NCI-H1436 (cell line): ENCODE measurements at places on chromosomes 2 and 18.

DNA sequence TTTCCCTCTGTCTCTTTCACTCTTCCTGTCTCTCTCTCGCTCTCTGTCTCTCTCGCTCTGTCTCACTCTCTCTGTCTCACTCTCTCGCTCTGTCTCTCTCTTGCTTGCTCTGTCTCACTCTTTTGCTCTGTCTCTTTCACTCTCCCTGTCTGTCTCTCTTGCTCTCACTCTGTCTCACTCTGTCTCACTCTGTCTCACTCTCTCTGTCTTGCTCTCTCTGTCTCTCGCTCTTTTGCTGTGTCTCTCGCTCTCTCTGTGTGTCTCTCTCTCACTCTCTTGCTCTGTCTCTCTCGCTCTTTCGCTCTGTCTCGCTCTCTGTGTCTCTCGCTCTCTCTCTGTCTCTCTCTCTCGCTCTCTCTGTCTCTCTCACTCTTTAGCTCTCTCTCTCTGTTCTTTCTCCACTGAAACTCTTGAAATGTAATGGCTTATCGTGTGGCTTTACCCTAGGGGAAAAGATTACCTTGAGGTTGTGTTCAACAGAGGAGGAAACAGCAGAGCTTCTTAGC is 22.9 kb downstream of the INPP1 start:
- DNase-seq = no peak

DNA sequence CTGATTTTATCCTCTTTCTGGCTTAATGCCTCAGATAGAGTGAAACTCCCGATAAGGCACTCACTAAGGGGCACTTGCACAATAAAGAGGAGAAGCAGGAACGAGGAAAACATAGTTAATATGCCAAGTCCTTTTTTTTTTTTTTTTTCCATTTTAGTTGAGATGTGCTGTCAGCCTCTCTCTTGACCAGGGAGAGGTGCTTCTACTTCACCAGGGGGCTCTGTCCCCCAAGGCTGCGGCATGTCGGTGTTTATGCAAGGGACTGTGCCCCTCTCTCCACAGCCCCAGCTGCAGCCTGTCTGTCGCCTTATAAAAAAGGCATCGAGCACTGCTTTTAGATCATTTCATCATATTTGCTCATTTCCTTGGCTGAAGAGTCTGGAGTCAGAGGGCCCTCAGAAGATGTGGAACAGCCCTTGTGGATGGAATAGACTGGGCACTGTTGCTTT is 178.1 kb downstream of the SLC8A1 start:
- no peak for DNase-seq

DNA sequence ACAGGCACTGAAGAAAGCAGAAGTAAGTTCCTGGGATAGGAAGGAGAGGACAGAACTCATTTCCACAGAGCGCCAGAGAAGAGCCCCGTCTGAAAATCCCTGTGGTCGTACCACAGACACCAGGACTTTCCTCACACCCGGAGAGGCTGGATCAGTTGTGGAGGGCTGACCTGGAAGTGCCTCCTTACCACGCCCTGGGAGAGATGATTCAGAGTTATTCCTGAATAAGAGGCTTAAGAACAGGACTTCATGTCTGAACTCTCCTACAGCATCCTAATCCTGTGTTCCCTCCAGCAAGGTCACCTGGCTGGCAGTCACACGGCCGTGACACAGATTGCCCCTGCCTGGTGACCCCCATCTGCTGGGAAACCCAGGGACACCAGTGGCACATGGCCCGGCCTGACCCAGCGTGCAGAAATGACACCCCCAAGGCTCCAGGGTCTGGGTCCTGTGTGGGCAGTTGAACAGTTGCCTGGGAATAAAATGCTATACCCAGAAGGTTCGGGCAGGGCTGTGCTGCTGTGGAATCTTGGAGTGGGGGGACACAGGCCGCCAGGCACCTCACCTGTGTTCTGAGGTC is 105.9 kb downstream of the PXDN start:
- DNase-seq = no peak

GRCh38 chr2:72378753-72379348 is 231.2 kb upstream of the CYP26B1 start:
- no peak for DNase-seq

GRCh38 chr18:5546660-5547059 is 2.9 kb upstream of the EPB41L3 start:
- DNase-seq = peak; percentile 31

DNA sequence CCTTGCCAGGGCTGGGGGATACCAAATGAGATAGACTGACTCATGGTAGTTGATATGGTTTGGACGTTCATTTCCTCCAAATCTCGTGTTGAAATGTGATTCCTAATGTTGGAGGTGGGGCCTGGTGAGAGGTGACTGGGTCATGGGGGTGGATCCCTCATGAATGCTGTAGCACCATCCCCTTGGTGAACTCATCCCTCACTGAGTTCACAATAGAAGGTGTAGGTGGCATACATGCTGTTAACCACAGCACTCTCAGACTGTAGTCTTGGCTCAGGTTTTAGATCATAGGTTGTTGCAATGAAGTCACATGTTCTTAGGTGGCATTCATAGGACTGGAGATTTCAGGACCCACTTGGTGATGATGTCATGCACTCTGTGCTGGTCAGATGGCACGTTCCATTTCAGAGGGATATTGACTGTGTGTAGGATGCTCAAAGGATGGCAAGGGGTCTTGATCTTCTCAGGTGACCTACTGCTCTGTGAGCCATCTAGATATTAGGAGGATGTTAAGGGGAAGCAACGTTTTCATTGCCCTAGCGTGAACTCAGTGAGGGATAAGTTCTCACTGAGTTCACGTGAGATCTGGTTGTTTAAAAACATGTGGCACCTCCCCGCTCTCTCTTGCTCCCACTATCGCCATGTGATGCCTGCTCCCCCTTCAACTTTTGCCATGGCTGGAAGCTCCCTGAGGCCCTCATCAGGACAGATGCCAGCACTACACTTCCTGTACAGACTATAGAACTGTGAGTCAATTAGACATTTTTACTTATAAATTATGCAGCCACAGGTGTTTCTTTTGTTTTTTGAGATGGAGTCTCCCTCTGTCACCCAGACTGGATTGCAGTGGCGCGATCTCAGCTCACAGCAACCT is 73.8 kb upstream of the ACAA2 start:
- no peak for DNase-seq

DNA sequence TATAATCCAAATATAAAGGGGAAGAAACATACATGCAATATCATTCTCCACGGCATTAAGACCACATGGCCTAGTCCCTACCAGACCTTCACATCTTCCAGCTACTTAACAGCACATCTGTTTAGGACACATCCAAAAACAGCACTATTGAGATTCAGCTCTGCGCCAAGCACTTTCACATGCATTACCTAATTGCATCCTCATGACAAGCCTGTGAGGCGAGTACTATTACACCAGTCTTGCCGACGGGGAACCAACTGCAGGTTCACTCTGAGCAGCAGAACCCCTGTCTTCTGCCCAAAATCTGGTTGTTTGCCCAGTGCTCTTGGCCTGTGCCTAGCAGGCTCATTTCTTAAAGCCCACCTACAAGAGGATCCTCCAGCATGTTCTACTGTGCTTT is 66.7 kb downstream of the AAK1 start:
- no peak for DNase-seq

- no peak for DNase-seq
Observed at GRCh38 chr18:29083545-29083944, 906.6 kb upstream of the CDH2 start.

DNA sequence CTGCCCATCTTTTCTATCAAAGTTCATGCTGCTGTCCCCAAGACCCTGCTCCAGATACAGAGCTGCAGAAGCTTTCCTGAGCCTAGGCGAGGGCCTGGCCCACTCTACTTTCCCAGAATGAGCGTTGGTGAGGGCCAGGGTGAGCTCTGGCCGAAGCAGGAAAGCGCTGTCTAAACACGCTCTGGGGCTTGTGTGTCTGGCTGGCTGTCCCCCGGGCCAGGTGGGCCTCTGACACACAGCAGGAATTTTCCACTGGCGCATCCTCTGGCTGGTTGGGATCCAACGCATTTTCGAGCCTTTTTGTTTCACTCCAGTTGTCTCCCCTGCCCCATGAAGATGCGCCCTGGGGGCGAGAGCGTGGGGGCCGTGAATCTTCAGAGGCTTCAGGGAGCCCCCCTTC is 17.8 kb upstream of the KCNK3 start:
- DNase-seq = no peak

DNA sequence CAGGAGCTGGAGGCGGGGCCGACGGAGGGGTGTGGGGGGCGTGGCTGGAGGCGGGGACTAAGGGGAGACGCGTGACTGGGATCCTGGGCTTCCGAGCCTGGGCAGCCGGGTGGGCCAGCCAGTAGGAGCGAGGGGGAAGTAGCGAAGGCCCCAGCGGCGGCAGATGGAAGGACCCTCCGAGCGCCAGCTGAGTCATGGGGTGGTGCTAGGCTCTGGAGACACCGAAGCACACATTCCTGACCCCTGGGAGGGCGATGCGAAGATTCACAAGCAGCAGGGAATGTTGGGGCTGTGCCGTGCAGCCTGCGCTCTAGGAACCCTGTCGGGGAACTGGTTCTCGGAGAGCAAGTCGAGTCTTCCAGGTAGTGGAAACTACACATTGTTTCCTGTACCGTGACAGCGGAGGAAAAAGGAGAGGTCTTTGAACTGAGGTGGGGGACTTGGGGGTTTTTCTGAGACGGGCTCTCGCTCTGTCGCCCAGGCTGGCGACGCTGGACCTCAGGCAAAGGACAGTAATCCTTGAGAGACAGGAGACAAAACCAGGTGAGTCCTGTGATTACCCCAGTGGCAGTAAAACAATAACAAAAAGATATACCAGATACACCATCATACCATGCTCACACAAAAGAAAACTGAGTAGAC is 650 bp upstream of the AFG3L2 start:
- no peak for DNase-seq

DNA sequence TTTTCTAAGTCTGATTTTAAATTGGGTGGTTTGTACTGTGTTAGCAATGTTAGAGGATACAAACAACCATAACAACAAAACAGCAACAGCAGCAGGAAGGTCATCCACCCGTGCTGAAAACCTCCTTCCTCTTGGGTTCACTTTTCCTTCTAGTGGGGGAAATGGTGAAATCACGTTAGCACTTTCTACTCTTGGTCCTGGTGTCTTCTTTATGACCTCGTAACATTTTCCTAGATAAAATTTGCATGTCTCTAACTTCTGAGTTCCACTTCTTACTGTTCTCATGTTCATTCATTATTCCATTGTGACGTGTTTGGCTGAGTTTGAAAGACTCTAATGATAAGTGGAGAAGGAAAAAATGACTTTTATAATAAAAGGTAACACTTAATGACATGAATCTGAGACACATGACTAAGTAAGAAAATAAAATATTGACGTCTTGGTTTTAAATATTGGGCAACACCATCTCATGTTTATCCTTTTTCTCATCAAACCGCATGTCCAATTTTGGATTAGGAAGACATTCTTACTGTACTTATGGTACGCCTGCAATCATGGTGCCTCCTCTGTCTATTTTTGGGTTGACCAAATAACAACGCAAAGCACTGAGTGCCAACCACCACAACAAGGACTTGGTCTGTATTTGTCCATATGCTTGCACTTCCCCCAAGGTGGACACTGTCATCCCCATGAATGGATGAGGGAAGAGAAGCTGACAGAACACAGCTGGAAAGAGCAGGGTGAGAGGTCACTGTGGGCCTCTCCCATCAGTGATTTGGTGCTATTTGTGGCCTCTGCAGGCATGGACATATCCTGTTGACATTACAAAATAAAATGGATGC is 25.7 kb upstream of the IL1R1 start:
- no peak for DNase-seq

DNA sequence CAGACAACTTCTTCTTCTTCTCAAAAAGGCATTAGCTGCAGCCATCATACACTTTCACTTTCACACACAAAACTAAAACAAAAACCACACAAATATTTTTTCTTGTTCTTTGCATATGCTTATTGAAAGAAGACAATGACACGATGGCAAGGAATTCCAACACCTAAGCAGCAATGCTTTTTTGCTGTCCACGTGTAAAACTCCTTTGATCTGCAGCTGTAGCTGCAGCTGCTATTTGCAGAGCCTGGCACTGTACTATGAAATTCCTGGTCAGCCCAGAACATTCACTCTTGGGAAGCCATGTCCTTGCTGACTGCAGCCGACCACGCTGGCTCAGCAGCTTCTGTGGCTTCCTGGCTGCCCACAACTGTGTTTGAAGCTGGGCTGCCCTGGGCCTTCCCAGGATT is 316.2 kb downstream of the CDH2 start:
- DNase-seq = no peak

DNA sequence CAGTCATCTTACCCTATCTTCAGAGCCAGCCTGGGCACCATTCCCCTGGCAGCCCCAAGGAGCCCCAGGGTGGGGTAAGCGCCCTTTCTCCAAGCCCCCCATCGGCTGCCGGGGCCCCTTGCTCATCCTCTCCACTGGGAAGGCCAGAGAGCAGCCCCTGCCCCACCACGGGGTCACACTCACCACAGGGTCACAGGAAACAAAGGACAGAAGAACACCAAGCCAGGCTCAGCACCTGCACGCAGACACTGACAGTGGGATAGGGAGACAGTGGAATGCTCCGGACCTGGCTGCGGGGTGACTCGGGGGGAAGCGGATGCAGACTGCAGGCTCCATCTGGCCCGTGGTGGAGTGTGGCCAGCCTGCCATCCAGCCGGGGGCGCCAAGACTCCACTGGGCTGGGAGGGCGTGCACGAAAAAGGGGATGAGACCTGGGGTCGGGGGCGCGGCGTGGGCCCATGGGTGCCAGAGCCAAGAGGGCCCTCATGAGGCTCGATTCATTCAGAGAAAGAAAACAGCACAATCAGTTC is 21.1 kb downstream of the HDAC4 start:
- no peak for DNase-seq

DNA sequence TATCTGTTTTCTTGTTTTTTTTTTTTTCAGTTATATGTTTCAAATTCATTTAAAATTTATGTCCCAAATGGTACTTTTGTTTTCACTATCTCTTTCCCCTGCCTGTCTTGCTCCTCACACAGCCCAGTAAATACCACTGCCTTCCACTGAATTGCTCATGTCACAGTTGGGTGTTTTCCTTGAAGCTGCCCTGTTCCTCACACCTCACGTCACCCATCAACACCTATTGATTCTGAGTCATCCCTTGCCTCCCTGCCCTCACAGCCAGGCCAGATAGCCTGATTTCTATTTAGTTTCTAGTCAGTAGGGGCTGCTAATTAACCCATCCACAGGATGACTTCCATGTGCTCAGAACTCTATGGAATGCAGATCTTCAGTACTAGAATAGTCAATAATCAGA is 25.3 kb downstream of the FSHR start:
- DNase-seq = no peak

- no peak for DNase-seq
Observed at GRCh38 chr2:236988216-236988615, 97.5 kb upstream of the COPS8 start.

DNA sequence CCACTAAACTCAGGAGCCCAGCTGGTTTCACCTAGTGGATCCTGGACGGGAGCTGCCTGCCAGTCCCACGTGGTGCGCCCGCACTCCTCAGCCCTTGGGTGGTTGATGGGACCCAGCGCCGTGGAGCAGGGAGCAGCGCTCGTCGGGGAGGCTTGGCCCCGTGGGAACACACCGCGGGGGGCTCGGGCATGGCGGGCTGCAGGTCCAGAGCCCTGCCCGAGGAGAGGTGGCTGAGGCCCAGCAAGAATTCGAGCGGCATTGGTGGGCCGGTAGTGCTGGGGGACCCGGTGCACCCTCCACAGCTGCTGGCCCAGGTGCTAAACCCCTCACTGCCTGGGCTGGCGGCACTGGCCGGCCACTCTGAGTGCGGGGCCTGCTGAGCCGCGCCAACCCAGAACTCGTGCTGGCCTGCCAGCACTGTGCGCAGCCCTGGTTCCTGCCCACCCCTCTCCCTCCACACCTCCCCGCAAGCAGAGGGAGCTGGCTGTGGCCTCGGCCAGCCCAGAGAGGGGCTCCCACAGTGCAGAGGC is 137.3 kb downstream of the TRIB2 start:
- no peak for DNase-seq

- DNase-seq = no peak
Observed at GRCh38 chr2:120864981-120865380, 129.3 kb downstream of the GLI2 start.
